ENCODE measurements at places on chromosomes 5 and 9.

DNA sequence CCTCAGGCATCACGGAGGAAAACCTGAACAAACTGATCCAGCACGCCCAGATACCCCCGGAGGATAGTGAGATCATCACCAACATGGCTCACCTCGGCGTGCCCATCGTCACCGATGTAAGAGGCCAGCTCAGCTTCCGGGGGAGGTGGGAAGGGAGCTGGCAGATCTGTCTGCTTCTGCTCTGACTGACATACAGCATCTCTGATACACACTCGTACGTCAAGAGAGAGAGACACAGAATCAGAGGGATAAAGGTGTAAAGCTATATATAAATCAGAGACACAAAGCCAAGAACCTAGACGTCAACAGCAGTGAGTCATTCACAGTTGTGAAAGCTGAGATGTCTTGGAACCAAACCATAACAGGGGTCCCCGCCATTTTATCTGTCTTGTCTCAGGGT lies 30.1 kb upstream of the CFAP157 start:
- no peak for DNase-seq

DNA sequence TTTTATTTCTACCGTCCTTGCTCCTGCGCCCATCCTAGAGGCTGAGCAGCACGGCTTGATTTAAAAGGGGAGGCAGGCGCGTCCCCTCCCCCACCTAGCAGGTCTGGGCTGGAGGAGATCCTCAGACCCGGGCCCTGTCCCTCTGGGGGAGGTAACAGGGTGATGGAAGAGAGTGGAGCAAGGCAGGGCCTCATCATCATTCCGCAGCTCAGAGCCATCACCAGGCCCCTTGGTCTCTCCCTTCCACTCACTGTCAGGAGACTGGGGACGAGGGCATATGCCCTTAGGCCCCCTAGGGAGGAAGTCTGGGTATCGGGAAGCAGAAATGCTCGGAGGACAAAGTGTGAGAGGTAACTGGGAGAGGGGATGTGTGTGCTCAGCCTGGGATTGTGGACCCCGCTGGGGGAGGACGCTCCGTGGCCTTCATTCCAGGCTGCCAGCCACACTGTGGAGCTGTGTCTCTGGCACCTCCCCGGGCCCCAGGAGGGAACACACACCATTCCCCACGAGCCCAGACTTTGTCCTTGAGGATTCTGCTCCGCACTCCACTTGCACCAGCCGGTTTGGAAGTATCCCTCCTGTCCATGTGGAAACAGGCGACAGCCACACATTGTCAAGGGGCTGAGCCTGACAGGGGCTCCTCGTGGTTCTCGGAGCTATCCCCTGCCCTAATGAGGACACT lies 761 bp downstream of the REEP2 start:
- no peak for DNase-seq

DNA sequence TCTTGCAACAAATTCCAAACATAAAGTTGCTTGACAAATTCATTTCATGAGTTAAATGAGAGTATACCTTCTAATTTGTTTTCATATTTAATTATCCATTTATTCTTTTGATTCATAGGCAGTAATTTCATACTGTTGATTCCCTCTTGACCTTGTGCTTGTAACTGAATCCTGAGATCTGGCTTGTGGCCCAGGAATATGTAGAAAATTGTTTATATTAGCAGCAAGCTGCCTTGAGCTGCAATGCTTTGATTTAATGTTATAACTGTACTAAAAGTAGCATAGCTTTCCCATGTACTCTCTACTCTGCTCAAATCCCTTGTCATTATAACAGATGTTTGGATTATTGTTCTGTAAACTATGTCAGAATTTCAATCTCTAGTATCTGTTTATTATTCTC lies 780.7 kb downstream of the NR2F1-AS1 start:
- DNase-seq = no peak

GRCh38 chr5:92525131-92525530 lies 1055.9 kb downstream of the NR2F1-AS1 start:
- DNase-seq = no peak

DNA sequence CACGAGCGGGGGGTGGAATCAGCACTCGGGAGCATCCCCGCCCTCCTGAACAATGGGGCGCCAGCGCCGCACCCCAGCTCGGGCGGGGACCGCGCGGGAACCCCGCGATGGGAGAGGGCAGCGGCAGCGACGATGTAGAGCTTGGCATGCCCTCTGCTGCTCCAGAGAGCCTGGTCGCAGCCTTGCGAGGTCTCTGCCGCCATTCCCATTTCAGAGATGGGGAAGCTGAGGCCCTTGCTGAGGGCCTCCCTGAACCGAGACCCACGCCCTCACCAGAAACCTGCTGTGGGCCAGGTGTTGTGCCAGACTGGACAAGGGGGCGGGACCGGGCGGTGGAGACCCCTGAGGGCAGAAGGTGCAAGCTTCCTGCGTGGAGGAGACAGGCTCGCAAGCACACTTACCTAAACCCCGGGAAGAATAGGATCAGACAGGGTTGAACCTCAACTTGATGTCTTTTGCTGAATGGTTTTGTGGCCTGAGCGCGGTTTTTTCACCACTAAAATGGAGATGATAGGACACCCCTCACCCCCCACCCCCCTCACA lies 647 bp upstream of the MEGF9 start:
- DNase-seq = peak; percentile 27

DNA sequence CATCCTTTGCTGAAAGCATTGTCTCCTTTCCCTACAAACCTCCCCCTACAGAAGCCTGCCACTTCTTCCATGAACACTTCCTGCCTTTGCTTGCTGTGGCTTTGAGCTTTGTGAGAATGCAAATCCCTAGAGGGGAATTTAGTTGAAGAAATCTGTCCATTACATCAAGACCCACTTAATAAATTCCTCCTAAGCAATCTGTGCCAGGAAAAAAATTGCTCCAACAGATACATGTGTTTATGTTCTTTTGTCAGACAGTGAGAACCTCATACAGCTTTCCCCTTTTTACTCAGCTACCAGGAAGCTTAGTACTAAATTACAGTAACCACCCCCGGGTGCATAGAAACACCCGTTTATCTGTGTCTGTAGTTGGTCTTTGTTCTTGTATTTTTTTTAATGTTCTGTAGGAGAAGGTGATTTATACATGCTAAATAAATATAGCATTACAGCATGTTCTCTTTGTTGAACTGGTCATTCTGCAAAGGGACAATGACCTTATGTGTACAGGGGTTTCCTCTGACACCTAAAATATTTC lies 43.9 kb downstream of the SH3TC2 start:
- no peak for DNase-seq

- no peak for DNase-seq
These were observed 69.8 kb downstream of the SLCO4C1 start for GRCh38 chr5:102226321-102226720.

GRCh38 chr5:91271999-91272398 lies 111.1 kb downstream of the ARRDC3 start:
- no peak for DNase-seq

DNA sequence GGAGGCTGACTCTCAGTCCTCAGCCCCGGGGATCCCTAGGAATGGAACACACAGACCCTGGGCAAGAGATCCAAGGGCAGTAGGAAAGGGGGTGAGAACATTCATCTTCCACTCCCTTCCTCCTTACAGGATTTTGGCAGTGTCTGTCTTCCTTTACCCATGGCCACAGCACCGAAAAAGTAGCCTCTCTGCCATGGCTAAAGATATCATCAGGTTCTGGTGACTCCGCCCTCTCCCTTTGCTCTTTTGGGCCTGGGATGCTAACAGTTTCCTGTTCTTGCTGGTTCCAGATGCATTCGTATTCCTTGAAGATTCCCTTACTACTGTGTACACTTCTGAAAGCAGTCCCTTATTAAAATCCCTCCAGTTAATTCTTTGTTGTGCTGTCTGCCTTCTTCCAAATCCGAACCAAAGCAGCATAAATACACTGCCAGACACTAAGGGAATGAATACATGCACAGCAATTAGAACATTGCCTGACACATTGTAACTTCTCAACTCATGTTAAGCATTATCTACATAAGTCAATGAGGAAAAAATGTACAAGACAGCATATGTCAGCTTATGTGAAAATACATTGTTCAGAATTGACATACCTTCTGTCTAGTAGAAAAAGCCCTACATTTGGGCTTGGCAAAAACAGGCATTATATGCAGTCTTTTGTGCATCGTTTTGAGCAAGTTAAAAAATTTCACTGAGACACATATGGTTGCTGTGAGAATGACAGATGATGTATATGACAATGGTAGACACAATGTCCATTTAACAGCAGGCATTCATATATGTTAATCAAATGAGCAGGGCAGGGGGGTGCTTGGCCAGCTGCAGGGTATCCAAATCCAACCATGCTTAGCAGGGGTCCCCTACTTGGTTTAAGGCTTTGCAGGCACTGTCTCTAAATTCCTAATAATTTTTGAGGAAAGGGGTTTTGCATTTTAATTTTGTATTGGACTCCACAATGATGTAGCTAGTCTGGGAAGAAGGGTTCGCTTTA lies 58.8 kb upstream of the RAI14 start:
- DNase-seq = no peak

DNA sequence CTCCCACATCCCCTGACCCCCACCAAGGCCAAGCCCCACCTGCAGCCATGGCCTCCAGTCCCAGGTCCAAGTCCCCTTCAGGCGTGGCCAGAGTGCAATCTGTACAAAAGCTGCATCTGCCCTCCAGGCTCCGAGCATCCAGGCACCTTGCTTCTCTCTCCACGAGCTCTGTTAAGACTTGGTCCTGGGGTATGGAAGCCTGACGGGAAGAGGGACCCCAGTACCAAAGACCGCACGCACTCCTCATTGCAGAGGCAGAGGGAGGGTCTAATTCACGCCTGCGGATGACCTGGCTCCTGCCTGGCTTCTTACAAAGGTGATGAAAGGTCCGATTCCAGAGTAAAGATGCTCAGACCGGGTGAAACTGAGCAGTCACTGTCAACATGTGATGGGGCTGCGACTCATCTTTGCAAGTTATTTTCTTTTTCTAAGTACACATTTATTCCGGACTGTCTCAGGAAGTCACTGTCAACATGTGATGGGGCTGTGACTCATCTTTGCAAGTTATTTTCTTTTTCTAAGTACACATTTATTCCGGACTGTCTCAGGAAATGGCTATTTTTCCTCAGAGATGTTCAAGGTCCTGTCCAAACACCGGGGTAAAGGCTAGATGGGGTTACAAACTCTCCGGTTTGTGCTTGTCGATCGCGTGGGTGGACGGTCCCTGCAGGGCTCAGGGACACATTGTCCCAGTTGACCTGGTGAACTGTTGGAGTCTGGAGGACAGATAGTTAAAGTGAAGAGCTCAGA lies 252.0 kb upstream of the IRX4 start:
- DNase-seq = no peak

DNA sequence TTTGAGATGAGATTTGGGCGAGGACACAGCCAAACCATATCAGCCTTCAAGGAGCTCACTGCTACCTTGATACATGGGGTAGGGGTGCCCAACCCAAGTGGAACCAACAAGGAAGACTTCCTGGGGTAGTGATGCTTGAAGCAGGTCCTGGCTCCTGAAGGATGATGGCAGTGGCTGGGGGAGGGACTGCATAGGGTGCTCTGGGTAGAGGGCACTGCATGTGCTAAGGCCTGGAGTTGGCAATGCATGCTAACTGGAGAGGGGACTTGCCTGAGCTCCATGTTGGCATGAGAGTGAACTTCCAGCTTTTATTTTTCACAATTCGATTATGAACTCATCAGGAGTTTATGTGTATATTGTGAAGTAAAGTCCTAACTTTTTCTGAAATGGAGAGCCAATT lies 58.6 kb upstream of the FRRS1L start:
- DNase-seq = no peak

- no peak for DNase-seq
These were observed 41.8 kb upstream of the UGCG start for GRCh38 chr9:111854799-111855198.

DNA sequence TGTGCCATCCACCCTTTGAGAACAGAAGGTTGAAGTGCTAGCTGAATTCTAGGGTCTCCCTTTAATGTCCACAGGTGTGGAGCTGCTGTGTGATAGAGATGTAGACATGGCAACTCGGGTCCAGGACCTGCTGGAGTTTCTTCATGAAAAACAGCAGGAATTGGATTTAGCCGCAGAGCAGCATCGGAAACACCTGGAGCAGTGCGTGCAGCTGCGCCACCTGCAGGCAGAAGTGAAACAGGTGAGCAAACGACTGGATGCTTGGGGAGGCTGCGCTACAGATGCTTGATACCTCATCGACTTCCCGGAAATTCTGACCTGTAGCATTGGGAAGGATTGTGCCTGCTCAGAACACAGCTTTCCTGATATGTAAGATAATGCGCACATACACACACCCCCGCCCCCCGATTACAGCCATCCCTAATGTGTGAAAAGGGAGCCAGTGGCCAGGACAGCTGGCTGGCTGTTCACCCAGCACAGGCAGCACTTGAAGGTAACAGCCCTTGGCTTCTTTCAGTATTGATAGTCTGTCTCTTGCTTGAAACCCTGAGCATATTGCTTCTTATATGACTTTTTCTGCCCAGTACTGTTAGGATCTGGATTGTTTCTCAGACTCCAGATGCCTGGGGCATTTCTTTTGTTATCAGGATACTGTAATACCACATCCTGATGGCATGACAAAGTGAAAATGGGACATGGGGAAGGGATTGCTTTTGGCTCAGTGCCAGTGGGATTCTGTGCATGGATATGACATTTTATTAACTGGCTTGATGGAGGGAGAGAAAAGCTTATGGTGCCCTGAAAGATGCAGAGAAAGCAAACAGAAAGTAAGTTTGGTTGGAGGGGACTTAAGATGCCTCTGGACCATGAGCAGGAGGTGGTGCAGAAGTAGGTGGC lies 216.8 kb upstream of the OTULINL start:
- DNase-seq = peak; percentile 84

- DNase-seq = no peak
These were observed 204.8 kb downstream of the GABRG2 start for GRCh38 chr5:162272417-162272816.

GRCh38 chr9:9598723-9599122 lies 1014.1 kb downstream of the PTPRD start:
- no peak for DNase-seq

DNA sequence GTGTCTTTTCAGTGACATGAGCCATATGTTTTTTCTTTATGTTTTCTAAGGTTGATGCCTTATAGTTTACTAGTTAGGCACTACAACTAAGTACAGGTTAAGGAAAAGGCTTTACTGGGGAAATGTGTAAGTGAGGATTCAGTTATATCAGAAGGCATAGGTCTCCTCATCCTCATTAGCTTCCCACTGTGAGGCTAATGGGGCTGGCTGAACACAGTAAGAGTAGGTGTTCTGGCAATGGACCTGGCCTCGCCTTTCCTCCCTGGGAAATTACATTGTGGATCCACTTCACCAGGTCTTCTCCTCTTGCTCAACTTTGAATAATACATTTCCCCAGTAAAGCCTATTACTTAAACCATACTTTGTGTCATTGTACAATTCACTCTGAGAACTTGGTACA lies 225.5 kb downstream of the PTPRD start:
- DNase-seq = no peak

DNA sequence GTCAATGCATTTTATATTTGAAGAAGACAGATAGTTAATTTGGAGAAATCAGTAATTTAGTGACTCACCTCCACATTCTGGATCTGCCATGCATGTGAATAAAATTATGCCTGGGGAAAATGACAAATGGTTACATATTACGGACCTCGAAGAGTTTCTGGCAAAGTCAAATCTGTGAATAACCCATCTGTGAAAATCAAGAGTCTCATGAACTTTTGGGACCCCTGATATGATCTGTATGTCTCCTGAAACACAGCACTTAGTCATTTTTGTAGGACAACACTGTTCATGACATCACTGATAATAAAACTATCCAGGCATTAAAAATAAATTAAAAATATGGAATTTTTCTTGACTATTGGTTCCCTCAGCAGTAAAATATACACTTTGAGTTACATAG lies 584.5 kb downstream of the TLE4 start:
- no peak for DNase-seq

- no peak for DNase-seq
These were observed 23.1 kb upstream of the TDRD7 start for GRCh38 chr9:97388721-97389238.
